ENCODE measurements at places on chromosomes 12 and 14. TPM values are rescaled to one million over a fixed set of nuclear protein-coding genes. Genes with fewer than 3 reads are reported as not detected.
A peak's percentile ranks its signal among the peaks of the same experiment; 100 is the strongest.

- H3K36me3 ChIP-seq, result no peaks in the 10 kb centered on the region
- H3K4me3 ChIP-seq, result peak within 1 kb of the TSS; percentile 61
- H3K4me1 ChIP-seq, result peaks cover 9% of the 10 kb centered on the region
- no peak for DNase-seq
- no peaks in the 10 kb centered on the region for H3K27me3 ChIP-seq
Measured at GRCh38 chr14:24051789-24052655, at the start of gene CARMIL3. TSS of gene CARMIL3 (plus strand) at chr14:24052009. CDS start at chr14:24052154, 145 bp downstream.

DNA sequence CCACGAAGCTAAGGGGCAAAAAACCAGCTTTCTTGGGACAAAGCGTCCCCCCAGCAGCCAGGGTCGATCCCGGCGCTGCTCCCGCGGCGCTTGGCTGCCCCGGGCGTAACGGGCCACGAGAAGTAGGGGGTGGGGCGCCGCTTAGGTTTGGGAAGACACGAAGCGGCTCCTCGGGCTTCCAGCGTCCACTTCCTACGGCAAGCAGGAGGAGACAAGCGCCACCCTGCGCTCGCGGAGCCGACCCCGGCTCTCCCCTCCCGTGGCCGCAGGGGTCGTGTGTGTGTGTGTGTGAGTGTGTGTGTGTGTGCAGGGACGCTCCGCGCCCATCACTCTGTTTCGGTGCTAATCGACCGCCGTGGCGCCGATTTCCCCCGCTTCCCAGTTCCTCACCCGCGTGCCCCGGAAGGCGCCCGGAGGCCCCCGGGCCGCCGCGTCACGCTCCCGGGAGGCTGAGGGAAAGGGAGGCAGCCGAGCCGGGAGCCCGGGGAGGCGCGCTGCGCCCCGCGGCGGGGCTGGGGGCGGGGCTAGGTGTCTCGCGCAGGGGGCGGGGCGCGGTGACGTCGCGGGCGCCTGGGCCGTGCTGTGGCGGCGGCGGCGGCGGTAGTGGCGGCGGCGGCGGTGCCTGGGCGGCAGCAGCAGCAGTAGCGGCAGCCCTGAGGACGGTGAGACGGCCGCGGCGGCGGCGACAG lies at the start of gene ERC1:
ERC1 (plus strand) TSS at position 563 of the 689 bp plus-strand sequence. CDS start 36,681 bp downstream, outside the sequence.
- H3K27me3 ChIP-seq, result no peaks in the 10 kb centered on the region
- peak; percentile 93 for DNase-seq
- peak within 1 kb of the TSS; percentile 94 for H3K4me3 ChIP-seq

- no peak overlapping the region for H3K27ac ChIP-seq
- no peaks in the 10 kb centered on the region for H3K27me3 ChIP-seq
- H3K36me3 ChIP-seq, result no peaks in the 10 kb centered on the region
- DNase-seq, result no peak
- no peaks in the 10 kb centered on the region for H3K4me1 ChIP-seq
- H3K4me3 ChIP-seq, result no peak overlapping the region
Measured at GRCh38 chr14:56088941-56089340, 29.3 kb upstream of the PELI2 start.

- peak overlapping the region; percentile 88 for H3K4me3 ChIP-seq
- no peaks in the 10 kb centered on the region for H3K4me1 ChIP-seq
- DNase-seq, result peak; percentile 73
- peak overlapping the region; percentile 77 for H3K27ac ChIP-seq
Measured at GRCh38 chr12:123532808-123533649, 490 bp downstream of the RILPL1 start.

GRCh38 chr12:89243771-89244170 lies 108.5 kb downstream of the DUSP6 start:
- H3K36me3 ChIP-seq, result no peaks in the 10 kb centered on the region
- no peak overlapping the region for H3K4me3 ChIP-seq
- H3K4me1 ChIP-seq, result peaks cover 4% of the 10 kb centered on the region
- H3K27me3 ChIP-seq, result no peaks in the 10 kb centered on the region
- DNase-seq, result no peak

GRCh38 chr12:31407562-31407961 lies 81.6 kb upstream of the SINHCAF start:
- peaks cover 6% of the 10 kb centered on the region for H3K36me3 ChIP-seq
- DNase-seq, result no peak
- no peaks in the 10 kb centered on the region for H3K27me3 ChIP-seq
- H3K27ac ChIP-seq, result no peak overlapping the region

- H3K4me1 ChIP-seq, result no peaks in the 10 kb centered on the region
- H3K27ac ChIP-seq, result no peak overlapping the region
- no peak for DNase-seq
- H3K27me3 ChIP-seq, result no peaks in the 10 kb centered on the region
- H3K4me3 ChIP-seq, result no peak overlapping the region
Measured at GRCh38 chr14:21694425-21694824, 20.8 kb upstream of the OR4E1 start.

DNA sequence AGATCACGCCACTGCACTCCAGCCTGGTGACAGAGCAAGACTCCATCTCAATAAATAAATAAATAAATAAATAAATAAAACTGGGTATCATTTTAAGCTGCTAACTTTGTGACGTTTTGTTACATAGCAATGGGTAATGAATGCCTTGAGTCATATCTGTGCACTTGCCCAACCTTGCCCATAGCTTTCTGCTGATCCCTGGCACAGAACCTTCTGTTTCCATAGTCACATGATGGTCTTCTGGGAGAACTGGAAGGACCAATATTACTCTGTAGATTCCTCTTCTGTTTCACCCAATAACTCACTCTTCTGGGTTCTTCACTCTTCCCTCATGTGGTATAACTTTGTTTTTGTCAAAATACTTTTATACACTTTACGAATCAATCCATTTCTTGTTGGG lies 140.8 kb downstream of the SCARB1 start:
- H3K4me3 ChIP-seq, result no peak overlapping the region
- peaks cover 6% of the 10 kb centered on the region for H3K4me1 ChIP-seq
- no peak for DNase-seq
- H3K27ac ChIP-seq, result no peak overlapping the region
- H3K36me3 ChIP-seq, result no peaks in the 10 kb centered on the region

ATN1 gene
- total RNA-seq, result 207 TPM

EMP1 gene
- 588 TPM for total RNA-seq

CLEC4D gene
- total RNA-seq, result not detected
